ENCODE measurements at places on chromosomes 3 and 15.

DNA sequence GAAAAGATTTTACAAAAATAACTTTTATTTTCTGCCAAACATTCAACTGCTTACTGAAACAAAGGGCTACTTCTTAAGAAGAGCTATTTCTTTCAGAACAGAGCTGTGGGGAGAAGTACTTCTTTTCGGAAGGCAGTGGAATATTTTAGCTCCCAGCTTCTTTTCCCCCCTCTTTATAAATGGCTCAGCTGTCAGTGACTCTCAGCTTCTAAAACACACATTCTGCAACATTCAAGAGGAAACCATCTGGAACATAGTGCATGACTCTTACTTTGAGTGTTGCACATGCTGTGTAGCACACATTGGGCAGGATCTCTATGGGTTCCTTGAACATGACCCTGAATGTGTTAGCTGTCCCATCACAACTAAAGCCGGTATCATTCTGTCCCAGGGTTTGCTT, 7.0 kb upstream of the C15orf40 start:
- DNase-seq: no peak

DNA sequence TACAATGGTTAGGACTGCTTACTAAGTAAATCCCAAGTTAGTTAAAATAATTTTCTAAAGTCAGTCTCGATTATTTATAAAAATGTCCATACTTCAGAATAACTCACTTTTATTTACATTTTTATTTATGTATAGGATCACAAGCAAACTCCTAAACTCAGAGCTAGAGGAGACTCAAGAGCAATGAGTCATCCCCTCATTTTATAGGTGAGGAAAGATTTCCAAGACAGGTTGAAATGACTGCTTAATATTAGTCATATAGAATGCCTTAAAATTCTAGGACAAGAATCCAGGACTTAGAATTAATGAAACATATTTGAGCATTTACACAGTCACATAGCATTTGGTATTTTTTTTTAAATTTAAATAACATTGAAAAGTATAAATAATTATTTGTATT, 983.8 kb downstream of the SI start:
- no peak for DNase-seq

DNA sequence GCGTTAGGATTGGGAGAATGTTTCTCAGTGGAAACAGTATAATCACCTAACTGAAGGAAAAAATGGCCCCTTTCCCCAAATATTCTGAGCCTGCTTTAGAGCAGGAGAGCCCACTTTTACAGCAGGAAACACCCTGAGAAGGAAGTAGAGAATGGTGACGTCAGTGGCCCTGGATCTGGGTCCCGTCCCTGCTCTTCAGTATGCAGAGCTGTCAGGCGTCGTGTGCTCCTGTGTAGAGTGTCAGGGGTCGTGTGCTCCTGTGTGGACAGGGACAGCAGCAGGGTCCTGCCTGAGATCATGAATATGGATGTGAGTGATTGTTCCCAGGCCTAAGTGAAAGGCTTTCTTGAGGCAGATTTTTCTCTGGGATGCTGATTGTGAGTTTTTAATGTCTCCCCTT, 45.2 kb downstream of the CGNL1 start:
- DNase-seq: no peak

- DNase-seq: no peak
These were observed 4.8 kb downstream of the GPR171 start for GRCh38 chr3:151197981-151198767.

DNA sequence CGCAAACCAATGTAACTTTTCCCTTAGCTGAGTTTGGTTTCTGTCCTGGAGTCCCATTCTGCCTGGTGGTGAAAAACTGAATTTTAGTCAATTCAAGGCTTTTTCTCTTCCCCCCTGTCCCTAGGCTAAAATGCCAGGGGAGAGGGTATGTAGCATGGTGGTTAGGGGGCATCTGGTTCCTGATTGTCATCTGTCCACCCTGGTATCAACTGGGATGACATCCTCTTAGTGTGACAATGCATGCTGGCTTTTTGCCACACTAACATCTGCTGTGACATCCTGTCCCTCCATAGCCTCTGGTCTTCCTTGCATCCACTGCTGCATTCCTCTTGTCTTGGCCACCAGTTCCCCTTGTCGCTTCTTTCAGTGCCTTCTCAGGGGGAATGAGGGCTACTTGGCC, 73.7 kb downstream of the ABHD5 start:
- DNase-seq: no peak

DNA sequence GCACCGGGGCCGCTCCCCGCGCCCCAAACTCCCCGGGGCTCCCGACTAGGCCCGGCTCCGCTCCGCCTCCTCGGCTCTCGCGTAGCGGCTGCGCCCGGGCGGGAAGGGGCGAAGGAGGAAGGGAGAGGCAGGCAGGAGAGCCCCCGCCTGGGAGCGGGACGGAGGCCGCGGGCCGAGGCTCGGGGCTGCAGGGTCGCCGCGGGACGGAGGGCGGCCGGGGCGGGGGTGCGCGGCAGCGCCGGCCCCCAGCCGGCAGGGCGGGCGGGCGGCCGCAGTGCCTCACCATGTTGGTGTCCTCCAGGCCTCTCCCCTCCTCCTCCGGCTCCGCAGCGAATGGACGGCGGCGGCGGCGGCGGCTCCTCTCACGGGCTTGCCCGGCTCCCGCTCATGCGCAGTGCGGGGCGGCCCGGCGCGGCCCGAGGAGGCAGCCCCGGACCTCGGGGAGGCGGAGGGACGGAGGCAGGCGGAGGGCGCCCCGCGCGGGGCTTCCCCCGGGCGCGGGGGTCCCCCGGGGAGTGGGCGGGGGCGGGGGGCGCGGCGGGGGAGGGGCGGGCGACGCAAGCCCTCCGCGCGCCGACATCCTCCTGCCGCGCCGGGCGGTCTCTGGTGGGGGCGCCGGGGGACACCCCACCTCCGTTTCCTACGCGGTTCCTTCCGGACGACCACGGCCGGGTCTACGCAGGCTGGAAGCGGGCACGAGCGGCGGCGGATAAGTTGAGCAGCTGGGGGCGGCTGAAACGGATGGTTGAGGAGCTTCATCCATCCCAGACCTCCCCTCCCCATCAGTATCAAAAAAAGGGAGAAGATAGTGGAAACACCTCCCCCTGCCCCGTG, at the start of gene DCUN1D1:
DCUN1D1 (minus strand) TSS at position 335 of the 834 bp plus-strand sequence; CDS start at position 286, 49 bp downstream.
- DNase-seq: peak; percentile 90

DNA sequence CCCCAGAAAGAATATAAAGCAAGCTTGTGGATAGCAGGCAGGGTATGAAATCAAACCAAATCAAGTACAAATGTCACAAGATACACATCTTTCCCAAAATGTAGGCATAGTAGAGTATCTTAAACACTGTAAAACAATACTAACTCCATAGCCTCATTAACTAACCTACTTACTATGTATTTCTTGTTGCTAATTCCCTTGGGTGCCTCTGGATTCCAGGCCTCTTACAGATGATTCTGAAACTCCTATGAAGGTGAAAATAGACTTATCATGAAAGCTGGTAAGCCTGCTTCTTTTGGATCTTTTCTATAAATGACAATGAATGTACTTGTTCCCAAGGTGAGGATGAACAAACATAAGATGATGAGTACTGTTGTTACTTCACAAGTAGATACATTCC, 93.8 kb downstream of the FRMD5 start:
- no peak for DNase-seq

All from stimulated activated CD4-positive, alpha-beta T cell treated with anti-CD3 and anti-CD28 coated beads, Interleukin-2, amount 100 ng/mL, for 24 hours (primary cell).